ENCODE measurements at places on chromosomes 1 and 21.
A peak's percentile ranks its signal among the peaks of the same experiment; 100 is the strongest.

- no peak for DNase-seq
Observed at GRCh38 chr1:9453779-9454418, 85.4 kb upstream of the SLC25A33 start.

GRCh38 chr1:29650041-29650400 is 413.7 kb downstream of the PTPRU start:
- no peak for DNase-seq

- no peak for DNase-seq
Observed at GRCh38 chr1:244844155-244845121, 9.0 kb downstream of the COX20 start.

DNA sequence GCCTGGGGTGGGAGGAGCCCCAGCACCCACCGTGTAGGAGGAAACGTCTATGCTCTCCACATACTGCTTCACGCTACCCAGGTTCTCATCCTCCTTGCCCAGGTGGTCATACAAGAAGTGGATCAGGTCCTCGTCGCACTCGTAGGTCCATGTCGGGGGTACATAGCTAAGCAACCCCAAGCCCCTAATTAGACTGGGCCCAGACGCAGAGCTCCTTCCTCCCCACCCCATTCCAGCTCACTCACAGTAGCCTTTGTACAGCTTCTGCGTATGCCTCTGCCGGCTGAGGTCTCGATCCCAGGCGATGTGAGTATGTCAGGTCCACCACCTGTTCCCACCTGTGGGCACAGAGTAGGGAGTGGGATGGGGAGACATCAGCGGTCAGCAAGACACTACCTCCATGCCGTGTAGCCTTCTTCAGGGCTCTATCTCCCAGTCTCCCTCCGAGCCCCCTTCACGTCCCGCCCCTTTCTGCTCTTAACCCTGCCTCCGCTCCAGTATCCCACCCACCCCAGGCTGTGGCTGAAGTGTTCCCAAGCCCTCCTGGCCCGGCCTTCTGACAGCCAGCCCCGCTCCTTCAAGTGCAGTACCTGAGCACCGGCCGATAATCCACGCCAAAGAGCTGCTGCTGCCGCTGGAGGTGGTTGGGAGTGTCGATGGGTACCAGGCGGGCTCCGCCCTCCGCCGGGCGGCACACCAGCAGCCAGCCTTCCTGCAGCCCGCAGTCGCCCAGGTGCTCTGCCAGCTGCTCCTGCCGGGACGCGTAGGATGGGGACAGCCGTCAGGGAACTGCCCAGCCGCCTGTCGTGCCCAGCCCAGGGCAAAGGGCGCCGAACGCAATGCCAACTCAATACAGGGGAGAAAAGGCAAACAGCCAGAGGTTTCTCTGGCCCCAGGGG is 919 bp downstream of the HECTD3 start:
- DNase-seq, result no peak

- DNase-seq, result no peak
Observed at GRCh38 chr21:34949499-34949898, 99.6 kb downstream of the RUNX1 start.

DNA sequence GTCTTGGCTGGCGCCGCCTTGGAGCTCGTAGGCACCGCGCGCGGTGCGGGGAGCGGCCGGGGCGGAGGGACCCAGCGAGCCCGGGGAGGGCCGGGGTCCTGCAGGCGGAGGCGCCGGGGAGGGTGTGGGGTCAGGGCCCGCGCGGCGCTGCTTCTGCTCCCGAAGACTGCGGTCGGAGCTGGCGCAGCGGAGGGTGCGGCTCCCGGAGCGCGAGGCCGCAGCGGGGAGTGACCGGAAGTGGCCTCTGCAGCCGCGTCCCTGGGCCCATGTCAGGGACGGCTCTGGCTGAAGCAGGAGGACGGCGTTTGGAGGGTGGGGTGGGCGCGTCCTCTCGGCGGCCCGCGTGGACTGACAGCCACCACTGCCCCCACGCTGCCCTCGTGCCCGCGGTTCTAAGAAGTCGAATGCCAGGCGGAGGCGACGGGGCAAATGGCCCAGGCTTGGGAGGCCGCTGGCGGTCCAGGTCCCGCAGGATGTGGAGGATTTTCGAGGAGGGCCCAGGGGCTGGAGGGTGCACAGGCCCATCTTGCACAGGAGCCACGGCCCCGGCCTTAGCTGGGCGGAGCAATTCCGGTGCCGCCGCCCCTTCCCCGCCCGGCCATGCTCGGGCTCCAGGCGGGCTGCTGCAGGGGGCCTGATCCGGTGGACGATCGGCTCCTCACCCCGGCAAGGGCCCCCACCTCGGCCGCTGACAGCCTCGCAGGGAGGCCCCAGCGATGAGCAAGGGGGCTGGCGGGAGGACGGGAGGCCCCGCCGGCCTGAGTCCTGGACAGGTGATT is 7.7 kb upstream of the ZNF669 start:
- no peak for DNase-seq

- DNase-seq, result no peak
Observed at GRCh38 chr1:46065405-46065804, 67.0 kb downstream of the PIK3R3 start.

DNA sequence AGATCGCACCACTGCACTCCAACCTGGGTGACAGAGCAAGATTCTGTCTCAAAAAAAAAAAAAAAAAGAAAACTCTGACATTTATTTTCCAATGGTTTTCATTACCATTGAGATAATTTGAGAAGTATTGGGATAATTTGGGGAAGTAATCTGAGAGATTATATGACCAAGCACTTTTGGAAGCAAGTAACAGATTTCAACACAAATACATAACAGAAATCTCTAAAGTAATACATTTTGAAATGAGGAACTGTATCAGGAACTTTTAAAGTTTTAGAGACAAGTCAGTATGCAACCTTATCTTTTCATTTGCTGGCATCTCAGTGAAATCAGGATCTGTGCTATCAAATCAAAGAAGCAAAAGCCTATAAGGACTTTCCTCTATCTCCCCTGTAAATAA is 25.4 kb upstream of the SLC16A1 start:
- no peak for DNase-seq

DNA sequence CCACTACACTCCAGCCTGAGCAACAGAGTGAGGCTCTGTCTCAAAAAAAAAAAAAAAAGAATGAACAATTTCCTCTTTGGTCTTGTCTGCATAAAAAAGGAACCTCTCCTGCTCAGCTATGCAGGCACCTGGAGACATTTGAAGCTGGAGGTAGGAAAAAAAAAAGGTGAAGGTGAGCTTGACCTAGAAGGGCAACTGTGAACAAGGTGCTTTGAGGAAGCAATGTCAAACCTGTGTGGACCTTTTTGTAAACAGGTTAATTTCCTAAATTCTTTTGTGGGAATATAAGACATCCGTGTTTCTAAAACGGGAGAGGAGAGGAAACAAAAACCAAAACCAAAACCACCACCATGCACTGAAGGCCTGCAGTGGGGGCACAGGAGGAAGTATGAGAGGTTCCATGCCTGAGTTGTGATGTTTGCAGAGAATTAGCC is 77.5 kb downstream of the SLC45A1 start:
- DNase-seq, result no peak

DNA sequence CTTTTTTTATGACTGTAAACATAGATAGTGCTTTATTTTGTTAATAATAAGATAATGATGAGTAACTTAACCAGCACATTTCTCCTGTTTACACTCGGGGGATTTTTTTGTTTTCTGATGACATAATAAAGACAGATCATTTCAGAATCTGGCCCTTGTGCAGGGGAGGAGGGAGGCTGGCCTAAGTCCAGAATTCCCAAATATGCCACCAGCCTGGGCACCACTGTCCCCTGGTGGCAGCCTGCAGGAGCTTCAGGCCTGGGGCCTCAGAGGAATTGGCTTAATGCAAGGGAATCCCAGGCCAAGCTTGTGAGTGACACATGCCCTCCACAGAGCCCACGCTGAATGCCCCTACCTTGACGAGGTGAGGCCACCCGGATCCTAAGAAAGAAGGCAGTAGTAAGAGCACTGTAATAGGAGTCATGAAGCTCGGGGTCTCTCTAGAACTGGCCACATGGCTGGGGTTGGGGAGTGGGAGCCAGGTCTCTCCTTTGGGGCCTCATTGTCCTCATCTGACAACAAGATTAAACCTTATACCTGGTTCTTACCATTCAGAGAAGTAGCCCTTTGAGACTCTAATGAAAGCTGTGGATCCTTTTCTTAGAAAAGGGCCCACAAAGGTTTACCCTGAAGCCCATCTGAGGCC is 24.1 kb downstream of the ETNK2 start:
- DNase-seq, result peak; percentile 50

DNA sequence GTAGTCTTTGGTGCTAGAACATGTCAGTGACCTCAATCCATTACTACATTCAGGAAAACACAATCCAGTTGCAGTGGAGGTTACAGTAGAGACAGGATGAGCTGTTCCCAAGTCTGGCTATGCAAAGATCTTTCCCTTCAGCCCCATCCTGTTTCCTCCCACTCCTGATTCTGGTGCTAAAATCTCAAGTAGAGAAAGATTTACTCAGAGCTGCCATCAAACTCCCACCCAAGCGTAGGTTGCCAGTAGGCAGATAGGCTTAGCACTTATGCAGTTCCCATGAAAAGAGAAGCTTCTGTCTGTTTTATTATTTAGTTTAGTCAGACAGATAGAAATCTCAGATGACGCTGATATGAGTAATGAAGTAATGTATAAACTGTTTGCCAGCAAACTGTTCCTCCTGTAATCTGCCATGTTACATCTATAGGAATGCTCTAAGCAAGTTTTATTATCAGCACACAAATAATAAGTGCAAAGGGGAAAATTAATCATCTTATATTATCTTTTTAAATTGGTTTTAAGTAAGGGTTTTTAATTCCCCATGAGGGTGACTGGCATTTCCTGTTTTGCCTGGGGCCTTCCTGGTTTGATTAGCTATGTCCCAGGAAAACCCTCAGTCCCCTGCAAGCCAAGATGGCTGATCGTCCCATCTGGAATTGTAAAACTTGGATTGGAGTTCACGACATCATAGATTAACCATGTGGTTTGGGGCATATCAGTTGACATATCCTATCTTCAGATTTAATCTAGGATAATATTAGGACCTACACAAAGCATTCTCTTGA is 188.3 kb upstream of the PALMD start:
- DNase-seq, result no peak

All from NCI-H1048 (cell line).